ENCODE measurements at places on chromosomes 2 and 18.
A peak's percentile ranks its signal among the peaks of the same experiment; 100 is the strongest.

- no peak for DNase-seq
Observed at GRCh38 chr18:76943542-76944339, 121.4 kb downstream of the ZNF236 start.

DNA sequence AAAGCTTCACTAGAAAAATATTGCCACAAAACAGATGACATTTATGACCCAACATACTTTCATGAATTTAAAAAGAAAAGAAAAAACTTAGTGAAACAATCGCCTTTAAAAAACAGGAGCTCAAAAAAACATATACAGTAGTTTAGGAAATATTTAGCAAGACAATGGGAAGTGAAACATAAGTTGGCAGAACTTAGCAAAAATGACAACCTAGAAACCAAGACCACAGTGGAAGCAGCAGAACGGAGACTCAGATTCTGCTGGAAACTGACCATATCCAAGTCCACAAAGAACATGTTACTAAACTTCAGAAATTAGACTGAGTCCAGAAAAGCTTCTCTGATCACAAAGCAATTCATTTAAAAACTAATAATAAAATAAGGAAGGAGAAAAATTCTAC, 41.8 kb upstream of the CTAGE1 start:
- no peak for DNase-seq

DNA sequence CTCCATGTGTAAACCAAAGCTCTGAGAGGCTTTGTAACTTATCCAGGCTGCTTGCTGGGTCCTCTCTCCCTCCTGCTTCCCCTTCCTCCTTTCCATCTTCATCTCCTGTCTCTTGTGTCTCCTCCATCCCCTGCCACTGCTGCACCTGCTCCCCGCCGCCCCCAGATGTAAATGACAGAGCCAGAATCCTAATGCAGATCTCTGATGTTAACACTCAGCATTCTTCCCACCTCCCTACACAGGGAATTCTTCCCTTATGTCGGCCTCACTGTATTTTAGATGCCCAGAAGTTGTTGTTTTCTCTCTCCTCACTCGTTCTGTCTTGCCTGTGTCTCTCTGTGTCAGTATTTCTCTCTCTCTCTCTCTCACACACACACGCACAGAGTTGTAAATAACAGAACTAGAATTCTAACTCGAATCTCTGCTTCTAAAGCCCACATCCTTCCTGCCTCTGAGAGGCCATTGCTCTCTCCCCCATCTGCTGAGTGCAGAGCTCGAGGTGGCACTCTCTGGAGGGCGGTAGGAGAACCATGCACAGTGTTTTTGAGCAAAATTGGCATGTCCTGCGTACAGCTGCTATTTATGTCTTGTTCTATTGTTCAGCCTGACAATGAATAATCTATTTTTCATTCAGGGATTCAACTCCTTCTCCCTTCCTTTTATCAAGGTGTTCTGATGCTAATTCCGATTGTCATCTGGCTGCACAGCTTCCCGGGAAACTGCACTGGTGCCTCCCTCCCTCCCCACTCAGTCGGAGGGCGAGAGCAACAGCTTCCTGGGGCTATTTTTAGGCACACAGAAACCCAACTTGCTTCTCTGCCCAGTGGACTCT, 219.9 kb downstream of the SH3RF3 start:
- DNase-seq: peak; percentile 40

DNA sequence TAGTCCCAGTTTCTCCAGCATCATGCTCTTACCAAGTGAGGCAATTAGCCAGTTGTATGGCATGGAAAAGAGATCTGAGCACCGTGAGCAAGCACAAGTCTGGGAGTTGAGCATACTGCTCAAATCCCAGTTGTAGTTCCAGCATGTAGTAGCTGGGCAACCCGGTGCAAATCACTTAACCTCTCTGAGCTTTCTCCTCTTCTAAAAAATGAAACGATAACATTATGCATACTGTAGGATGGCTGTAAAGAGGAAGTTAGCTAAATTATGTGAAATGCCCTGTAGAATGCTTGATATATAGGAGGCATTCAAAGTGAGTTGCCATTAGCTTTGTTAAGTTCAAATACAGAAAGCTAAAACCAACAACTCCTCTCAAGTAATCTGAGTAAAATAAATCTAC, 164.0 kb upstream of the ZEB2 start:
- no peak for DNase-seq

DNA sequence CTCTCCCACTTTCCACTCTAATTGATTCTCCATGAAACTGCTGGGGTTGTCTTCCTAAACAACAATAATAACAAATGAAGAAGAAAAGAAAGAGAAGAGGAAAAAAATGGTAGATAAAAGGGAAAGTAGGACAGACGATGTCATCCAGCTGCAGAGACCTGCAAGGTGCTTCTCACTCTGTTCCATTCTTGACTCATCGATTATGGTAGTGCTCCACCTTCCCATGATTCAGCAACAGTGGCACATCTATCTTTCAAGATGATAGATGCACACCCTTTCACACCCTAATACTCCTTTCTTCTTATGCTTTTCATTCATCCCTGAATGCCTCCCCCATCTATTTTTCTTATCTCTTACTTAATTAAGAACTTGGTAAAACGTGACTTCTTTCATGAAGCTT, 610.2 kb downstream of the NR4A2 start:
- no peak for DNase-seq

DNA sequence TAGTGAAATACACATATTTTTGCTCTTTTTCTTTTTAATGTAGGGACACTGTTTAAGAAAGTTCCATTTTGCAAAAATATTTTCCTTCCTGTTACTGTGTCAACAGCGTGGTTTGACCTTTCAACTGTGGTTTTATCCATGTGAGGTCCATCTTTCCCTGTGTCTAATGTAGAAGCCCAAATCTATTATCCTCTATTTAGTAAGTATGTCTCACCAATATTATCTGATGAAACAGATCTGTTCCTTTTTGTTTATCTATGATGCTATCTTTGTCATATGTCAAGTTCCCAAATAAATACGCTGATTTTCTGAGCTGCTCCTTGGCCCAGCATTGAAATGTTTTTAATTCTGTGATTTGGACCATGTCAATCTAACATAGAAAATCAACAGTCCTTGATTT, 3.5 kb upstream of the ARHGAP15 start:
- DNase-seq: no peak

GRCh38 chr2:75140288-75140687, 59.0 kb downstream of the TACR1 start:
- no peak for DNase-seq

GRCh38 chr2:26692279-26692896, at the start of gene KCNK3:
Gene KCNK3 (plus strand): TSS chr2:26692722. CDS start chr2:26692876, 154 bp downstream.
- DNase-seq: peak; percentile 35

- no peak for DNase-seq
Observed at GRCh38 chr18:13465476-13465875, 246.9 kb downstream of the LDLRAD4 start.

- no peak for DNase-seq
Observed at GRCh38 chr18:28409811-28410210, 232.9 kb upstream of the CDH2 start.

DNA sequence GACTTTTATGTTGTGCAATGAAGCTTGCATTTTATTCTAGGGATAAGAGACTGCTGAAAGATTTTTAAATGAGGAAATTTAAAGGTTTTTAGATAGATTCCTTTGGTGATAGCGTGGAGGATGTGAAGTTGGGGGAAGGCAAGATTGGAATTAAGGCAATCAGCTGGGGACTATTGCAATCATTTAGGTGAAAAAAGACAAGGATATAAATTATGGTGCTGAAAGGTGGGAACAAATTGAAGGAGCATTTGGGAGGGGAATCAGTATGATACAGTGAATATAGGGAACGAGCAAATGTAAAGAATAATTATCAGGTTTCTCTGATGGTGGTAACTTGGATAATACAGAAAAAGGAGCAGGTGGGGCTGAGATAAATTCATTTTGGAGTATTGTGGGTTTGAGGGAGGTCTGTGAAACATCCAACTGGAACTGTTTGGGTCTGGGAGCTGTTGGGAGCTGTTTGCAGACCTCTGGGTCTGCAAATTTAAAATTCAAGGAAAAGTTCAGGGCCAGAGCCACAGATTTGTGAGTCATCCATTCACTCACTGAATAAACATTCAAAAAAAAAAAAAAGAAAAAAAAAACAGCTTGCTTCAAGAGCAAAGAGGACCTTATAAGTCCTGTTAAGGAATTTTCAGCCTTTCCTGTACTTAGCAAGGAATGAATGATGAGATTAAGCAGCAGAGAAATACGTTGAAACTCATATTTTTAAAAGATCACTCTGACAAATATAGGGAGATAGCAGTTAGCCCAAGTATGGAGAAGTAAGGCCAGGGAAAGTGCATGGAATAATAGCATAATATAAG, 257.5 kb upstream of the FN1 start:
- no peak for DNase-seq

GRCh38 chr18:26473672-26474071, 74.7 kb downstream of the KCTD1 start:
- no peak for DNase-seq

GRCh38 chr2:128601298-128602037, 282.8 kb upstream of the HS6ST1 start:
- DNase-seq: no peak
